Stimulated activated CD8-positive, alpha-beta memory T cell treated with anti-CD3 and anti-CD28 coated beads, Interleukin-7, amount 100 ng/mL, for 48 hours (primary cell): ENCODE measurements at places on chromosomes 1 and 21.

DNA sequence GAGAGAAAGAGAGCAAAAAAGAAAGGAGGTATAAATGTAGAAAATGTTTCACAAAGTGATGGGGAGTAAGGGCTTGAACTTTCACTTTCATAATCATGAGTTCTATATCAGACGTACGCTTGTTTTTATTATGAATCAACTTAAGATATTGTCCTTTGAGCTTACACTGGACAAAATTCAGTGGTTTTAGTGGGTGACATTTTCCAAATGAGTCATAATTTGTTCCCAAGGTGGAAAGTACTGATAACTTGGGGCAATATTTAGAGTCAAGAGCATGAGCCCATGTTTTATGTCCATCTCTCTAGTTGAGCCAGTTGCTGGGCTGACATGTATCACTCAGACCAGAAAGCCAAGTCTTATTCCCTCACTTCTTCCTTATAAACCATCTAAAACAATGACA is 161.6 kb downstream of the CHRM3 start:
- DNase-seq = no peak

DNA sequence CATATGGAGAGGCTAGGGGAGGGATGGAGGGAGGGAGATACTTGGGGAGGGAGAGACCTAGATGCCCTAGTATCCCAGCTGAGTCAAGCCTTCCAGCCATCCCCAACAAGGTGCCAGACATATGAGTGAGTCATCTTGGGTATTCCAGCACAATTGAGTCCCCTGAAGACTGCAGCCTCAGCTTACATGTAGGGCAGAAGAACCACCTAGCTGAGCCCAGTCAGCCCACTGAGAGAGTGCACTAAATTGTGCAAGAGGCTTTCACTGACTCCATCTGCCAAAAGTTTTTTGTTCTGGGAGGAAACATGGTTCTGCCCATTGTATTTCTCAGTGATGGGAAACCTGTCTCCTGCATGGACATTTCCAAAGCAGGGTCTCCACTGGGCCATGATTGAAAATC is 76.4 kb downstream of the FOXD2 start:
- DNase-seq = no peak

DNA sequence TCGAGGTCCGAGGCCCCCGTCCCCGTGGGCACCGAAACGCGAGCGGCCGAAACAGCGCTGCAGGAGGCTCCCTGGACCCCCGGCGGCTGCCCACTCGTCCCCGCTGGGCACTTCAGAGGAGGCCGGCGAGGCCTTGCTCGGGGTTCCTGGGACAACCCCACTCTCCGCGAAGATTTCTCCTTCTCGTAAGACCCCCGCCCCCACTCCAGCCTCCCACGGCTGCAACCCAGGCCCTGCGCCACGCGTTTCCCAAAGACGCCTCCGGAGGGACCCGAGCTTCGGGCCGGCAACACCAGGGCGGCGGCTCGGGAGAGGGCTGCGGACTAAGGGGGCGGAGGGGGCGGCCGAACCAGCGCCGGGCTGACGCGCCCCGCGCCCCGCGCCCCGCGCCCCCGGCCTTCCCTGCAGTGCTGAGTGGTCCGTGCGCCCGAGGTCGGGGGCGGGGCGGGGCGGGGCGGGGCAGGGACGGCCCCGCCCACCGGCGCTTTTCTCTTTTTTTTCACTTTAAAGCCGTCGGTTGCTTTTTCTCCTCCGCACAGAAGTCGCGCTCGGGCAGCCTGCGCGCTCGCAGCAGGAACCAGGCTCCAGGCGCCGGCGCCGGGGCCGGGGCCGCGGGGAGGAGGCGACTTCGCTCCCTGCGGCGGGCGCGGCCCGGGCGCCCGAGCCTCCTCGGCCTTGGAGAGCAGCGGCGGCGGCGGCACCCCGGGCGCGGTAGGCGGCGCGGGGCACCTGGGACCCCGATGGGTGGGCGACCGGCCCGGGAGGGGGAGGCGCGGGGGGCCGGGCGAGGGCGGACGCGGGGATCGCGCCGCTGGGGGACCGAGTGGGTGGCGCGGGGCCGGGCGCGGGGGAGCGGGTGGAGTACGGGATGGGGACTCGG is at the start of gene SPSB1:
SPSB1 (plus strand) TSS at position 534 of the 880 bp plus-strand sequence. CDS start 62,998 bp downstream, outside the sequence.
- DNase-seq = peak; percentile 36

GRCh38 chr1:116514708-116515525 is 55.9 kb downstream of the CD58 start:
- peak; percentile 61 for DNase-seq

- DNase-seq = peak; percentile 20
These were observed 14.4 kb upstream of the OR2T10 start for GRCh38 chr1:248611883-248612414.

DNA sequence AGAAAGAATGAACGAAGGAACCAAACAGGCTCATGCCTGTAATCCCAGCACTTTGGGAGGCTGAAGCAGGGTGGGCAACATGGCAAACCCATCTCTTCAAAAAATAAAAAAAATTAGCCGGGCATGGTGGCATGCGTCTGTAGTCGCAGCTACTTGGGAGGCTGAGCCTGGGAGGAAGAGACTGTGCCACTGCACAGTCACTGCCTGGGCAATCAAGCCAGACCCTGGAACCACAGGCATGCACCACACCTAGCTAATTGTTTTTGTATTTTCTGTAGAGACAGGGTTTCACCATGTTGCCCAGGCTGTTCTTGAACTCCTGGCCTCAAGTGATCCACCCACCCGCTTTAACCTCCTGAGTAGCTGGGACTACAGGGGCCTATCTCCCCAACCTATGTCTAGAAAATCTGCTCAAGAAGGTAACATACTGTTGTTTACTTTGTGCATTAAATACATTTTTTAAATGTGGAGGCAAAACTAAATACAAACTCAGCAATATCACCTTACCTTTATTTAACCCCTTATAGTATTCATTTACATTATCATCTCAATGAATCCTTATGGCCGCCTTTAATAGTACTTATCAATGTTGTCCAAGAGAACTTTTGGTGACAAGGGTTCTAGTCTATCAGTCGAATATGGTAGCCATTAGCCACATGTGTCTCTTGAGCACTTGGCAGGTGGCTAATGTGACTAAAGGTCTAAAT is 2.7 kb downstream of the KHDC4 start:
- no peak for DNase-seq

DNA sequence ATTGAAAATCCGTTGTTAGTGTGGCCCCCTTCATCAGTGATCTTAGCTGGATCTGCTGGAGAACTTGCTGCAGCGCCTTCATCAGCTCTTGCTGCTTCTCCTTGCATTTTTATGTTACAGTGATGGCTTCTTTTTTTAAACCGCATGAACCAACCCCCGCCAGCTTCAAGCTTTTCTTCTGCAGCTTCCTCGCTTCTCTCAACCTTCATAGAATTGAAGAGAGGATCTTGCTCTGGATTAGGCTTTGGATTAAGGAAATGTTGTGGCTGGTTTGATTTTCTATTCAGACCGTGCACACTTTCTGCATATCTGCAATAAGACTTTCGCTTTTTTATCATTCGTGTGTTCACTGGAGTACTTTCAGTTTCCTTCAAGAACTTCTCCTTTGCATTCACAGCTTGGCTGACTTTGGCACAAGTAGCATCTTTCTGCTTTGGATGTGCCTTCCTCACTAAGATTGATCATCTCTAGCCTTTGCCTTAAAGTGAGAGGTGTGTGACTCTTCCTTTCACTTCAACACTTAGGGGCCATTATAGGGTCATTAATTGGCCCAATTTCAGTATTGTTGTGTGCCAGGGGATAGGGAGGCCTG is 13.1 kb downstream of the RNF187 start:
- DNase-seq = no peak

- no peak for DNase-seq
These were observed 43.1 kb downstream of the ZMYM1 start for GRCh38 chr1:35122311-35122710.

DNA sequence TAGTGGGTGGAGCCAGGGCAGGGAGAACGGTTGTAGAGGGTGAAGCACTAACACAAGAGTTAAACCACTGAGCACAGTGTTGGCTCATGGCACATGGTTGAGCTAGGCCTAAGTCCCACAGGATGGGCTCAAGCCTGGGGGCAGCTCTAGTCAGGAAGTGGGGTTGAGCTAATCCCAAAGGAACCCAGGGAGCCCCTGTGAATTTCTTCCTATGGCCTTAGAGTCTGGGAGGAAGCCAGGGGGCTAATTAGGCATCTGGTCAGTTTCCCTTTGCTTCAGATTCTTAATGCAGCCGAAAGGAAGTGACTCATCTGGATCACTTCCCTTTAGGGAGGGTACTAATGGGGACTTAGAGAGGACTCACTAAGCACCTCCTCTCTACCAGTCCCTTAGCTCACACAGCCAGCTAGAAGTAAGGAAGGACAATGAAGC is 10.1 kb downstream of the CFAP45 start:
- DNase-seq = no peak

DNA sequence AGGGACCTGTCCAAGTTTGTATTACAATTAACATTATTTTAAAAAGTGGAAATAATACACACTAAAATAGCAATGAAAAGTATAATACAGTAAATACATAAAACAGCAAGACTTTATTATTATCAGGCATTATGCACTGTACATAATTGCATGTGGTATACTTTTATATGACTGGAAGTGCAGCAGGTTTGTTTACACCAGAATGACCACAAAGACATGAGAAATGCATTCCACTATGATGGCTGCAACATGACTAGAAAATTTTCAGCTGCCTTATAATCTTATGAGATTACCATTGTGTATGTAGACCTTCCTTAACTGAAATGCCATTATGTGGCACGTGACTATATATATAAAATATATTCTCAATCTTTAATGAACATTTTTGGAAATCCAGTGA is 1699.6 kb downstream of the KCNT2 start:
- DNase-seq = no peak

- DNase-seq = no peak
These were observed 427.7 kb upstream of the RUNX1 start for GRCh38 chr21:35476621-35477395.

GRCh38 chr1:57064379-57065140 is 98.7 kb upstream of the C8B start:
- DNase-seq = no peak

- peak; percentile 49 for DNase-seq
These were observed at the start of gene PHGDH for GRCh38 chr1:119711804-119712341. Gene PHGDH, plus strand, starts transcription at chr1:119711934. Its CDS starts 89 bp downstream, at chr1:119712023.

DNA sequence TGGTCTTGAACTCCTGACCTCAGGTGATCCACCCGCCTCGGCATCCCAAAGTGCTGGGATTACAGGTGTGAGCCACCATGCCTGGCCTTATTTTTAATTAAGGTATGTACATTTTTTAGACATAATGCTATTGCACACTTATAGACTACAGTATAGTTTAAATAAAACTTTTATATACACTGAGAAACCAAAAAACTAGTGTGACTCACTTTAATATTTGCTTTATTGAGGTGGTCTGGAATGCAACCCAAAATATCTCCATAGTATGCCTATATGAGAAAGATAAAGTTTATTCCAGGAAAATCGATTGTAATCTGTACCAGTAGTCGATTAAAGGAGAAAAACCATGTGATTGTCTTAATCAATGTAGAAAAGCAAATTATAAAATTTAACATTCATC is 85.5 kb upstream of the ERRFI1 start:
- no peak for DNase-seq

GRCh38 chr1:54949053-54949452 is 31.4 kb upstream of the TMEM61 start:
- DNase-seq = no peak

DNA sequence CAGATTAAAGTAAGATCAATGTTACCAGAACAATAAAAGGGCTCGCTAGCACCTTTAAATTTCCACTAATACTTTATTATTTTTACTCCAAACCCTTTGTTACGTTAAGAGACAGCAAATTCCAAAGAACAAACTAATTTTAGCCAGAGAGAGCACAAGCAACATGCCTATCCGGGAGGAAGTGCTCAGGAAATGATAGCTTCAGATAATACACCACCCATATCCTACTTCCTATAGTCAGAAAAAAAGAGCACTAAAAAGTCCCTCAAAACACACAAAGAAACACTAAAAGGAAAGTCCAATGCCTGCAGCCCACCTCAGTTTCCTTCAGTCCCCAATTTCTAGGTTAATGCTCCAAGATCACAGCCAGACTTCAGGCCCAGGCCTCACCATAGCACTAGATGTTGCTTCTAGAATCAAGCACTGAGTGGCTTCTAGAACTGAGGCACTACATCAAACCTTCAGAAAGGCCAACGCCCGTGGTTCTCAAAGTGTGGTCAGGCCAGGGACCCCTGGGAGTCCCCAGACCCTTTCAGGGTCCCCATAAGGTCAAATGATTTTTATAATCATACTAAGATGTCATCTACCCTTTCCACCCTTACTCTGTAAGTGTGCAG is 142.6 kb downstream of the PSMG1 start:
- DNase-seq = no peak

DNA sequence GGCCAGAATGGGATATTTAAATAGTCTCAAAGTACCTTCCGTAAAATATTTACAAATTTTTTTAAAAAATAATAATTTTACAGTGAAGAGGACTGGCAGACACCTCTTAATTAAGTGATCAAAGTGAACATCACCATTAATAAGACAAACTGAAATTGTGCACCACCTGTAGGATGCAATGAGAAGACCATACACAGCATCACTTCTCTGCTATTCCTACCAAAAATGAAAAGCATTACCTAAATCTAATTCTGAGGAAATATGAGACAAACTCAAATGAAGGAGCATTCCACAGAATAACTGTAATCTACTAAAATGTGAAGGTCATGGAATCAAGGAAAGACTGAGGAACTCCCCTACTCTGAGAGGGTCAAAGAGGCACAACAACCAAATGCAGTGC is 68.2 kb upstream of the PRDX6 start:
- DNase-seq = no peak

DNA sequence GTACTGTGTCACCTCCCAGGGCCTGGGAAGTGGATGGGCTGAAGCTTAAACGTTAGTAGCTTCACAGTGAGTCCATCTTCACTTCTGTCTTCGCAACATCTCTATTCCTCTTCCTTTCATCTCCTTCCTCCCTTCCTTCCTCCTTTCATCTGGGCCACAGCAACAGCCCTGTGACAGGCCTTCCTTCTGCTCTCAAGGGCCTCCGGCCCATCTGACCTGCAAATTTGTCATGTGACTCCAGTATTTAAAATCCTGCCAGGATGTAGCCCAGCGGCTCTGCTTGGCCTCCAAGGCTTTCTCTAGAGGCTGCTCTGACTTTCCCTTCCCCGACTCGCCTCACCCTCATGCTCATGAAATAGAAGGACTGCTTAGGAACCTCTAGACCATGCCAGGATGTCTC is 10.9 kb upstream of the BATF3 start:
- no peak for DNase-seq

DNA sequence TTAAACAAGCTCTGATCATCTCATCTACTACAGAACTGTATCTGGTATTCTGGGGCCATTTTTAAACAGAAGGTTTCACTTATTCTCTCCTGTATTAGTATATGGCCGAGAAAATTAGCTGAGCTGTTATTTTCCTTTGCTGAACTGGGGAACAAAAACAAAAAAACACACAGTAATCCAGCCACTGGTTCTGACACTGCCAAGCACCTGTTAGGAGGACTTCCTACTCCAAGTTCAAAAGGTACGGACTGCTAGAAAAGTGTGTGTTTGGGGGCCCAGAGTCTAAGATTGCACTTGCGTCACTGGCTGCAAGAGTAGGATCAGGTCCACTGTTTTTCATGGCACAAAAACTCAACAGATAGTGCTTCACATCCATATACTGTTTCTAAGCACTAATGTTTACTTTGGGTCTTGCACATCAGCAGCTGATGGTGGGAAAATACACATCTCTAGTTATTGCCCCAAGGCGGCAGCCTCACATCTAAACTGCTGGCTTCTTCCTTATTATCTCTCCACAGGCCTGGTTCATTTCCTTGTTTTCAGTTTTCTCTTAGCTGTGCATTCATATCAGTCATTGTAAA is 226.1 kb downstream of the FGGY start:
- DNase-seq = no peak
